ENCODE measurements at places on chromosomes 6 and 20.

DNA sequence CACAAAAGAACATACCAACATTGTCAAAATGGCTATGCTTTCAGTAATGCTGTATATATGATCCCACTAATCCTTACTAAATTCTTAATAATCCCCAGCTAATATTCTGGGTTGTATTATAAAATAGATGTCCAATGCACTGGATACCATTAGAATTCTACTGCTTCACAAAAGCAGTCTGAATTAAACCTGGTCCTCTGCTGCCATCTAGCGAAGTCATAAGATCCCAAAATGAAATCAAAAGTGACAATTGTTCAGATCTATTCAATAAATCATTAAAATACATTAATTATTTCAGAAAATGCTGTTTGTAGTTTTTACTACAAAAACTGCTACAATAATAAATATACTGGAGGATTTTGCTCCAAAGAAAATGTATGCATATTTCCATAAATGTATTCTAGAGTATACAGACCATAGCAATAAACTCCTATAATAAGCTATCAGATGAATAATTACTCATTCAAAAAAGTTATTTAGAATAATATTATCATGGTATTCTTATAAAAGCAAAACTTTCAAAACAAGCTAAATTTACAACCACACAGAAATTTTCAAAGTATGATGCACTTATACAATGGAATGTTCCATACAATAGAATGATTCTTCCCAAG, 92.6 kb downstream of the RNGTT start:
- peak; percentile 68 for DNase-seq

GRCh38 chr6:87710090-87710489, 8.1 kb upstream of the AKIRIN2 start:
- DNase-seq: no peak

- DNase-seq: no peak
Measured at GRCh38 chr6:7911345-7911725, 747 bp upstream of the TXNDC5 start.

DNA sequence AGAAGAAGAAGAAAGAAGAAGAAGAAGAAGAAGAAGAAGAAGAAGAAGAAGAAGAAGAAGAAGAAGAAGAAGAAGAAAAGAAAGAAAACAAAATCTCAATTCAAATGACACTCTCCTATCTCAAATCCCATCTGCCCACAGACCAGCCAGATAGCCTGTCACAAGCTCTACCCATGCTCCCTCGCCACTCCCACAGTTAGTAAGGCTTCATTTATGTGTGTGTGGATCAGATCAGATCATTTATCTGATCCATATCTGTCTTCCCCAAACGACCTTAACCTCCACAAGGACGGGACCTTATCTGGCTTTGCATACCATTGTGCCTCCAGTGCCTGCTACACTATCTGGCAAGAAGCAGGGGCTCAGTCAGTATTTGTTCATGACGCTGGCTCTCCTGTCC, 81.9 kb upstream of the RREB1 start:
- no peak for DNase-seq

- no peak for DNase-seq
Measured at GRCh38 chr6:102488729-102489128, 1095.2 kb downstream of the GRIK2 start.

GRCh38 chr20:50004229-50004628, 21.4 kb downstream of the SNAI1 start:
- DNase-seq: no peak

DNA sequence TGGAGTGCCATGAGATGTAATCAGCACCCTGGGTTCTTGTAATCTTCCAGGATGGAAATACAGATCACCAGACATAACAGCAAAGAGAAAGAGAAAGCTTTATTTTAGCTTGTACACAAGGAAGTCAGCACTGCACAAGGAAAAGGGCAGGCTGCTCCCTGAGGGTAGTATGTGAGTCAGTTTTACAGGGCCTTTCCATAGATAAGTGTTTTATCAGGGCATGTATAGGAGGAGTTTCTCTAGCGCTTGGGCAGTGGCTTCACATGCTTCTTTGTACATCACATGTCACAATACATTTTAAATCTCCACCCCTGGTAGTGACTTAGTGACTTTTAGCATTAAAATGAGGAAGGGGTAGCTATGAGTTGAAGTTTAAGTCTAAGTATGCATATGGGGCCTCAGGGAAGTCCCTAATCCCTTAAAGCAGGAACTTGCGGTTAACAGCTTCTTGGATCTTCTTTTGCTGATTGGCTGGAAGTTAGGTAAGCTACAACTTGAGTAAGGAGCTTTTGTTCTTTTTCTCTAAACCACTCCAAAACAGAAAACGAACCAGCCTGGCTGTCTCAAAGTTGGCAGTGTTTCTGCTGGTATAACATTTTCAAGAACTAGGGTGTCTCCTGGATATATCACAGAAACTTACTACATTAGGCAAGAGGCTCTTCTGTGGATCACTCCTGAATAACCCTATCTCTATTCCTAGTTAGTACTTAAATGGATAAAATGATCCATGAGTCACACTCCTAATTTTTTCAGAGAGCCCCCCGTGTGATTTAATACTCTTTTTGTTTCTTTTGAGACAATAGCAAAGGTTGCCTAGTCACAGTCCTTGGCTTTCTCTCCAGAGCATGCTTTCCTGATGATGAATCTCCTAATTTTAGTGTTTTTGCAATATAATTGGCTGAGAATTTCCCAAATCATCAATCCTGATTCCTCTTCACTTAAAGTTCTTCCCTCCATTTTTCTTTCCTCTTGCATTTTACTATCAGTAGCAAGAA, 60.2 kb downstream of the MRAP2 start:
- no peak for DNase-seq

GRCh38 chr20:51660672-51661608, 107.2 kb downstream of the ATP9A start:
- DNase-seq: no peak

- DNase-seq: peak; percentile 64
Measured at GRCh38 chr6:710601-711571, 17.9 kb upstream of the EXOC2 start.

- DNase-seq: no peak
Measured at GRCh38 chr6:111033628-111034289, 51.9 kb downstream of the RPF2 start.

GRCh38 chr6:158154816-158155215, 13.2 kb downstream of the SERAC1 start:
- DNase-seq: no peak

DNA sequence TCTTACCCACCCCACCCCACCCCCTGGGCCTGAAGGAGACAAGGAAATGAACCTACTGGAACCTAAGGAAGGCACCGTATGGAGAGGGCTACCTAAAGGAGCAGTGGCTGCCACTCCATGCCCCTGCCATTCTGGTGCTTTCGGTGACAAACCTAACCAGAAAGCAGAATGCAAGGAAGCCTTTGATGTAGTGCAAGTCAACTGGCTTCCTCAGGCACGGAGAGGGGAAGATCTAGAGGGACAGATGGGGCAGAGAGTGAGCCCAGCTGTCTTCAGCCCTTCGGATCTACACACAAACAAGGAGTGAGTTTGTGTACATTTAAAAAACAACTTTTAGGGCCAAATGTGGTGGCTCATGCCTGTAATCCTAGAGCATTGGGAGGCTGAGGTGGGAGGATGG, 39.5 kb downstream of the PPP1R16B start:
- peak; percentile 37 for DNase-seq

DNA sequence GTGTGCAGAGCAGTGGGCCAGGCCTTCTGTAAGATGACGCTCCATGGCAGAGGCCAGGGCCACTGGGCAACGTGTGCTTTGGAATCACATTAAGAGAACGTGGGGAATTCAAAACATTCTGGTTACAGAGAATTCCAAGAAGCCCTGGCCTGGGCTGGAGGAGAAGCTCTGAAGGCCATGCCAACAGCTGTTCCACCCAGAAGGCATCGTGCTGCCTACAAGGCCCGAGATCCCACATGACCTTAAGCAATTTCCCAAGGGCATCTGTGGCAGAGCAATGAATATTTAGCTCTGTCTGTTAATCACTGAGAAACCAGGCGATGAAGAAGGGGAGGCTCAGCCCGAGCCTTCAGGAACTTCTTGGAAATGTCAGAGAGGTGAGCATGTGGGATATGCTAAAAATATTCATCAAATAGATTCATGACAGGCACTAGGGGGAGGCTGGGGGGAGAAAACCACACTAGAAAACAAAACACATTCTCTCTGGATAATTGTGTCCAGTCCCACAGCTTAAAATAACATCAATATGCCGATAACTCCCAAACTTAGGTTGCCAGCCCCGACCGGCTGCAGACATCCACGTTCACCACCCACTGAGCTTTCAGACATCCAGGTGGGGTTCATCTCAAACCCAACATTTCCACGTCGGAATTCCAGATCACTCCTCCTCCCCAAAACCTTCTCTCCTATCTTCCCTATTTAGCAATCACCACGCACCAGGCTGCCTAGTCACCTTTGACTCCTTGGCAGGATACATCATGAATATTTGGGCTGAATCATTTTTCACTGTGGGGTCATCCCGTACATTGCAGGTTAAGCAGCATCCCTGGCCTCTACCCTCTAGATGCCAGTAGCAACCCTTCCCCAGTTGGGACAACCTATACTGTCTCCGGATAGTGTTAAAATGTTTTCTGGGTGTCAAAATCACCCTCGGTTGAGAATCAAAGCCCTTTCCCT, 6.6 kb downstream of the SULF2 start:
- DNase-seq: no peak

Data from CD4-positive, alpha-beta T cell treated with Interleukin-2 at 100 ng/mL for 4 hours (primary cell).